Activated effector memory CD4-positive, alpha-beta T cell treated with Interleukin-2 at 50 U/mL for 16 hours (primary cell): ENCODE measurements at places on chromosomes 6 and 20.

DNA sequence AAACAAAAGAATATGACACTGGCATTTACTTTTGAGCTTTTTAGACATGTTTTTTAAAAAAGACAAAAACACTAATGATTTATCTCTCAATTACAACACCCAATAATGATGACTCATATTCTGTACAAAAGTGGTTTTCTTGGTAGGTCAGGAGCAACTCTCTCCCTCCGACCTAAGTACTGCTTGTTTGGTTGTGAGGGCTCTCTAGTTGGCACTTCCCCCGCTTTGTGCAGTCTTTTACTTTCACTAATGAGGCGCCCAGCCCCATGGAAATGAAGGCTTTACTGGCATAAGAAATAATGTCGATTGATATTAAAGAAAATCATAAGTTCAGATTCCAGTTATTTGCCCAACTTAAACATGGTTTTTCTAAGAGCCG lies 1.3 kb downstream of the KPNA5 start:
- no peak for DNase-seq

GRCh38 chr6:57207872-57208271 lies 14.2 kb downstream of the RAB23 start:
- no peak for DNase-seq

GRCh38 chr6:34926655-34927054 lies 37.6 kb downstream of the ANKS1A start:
- no peak for DNase-seq

- DNase-seq = no peak
Observed at GRCh38 chr6:52887910-52888524, 21.5 kb downstream of the GSTA3 start.

DNA sequence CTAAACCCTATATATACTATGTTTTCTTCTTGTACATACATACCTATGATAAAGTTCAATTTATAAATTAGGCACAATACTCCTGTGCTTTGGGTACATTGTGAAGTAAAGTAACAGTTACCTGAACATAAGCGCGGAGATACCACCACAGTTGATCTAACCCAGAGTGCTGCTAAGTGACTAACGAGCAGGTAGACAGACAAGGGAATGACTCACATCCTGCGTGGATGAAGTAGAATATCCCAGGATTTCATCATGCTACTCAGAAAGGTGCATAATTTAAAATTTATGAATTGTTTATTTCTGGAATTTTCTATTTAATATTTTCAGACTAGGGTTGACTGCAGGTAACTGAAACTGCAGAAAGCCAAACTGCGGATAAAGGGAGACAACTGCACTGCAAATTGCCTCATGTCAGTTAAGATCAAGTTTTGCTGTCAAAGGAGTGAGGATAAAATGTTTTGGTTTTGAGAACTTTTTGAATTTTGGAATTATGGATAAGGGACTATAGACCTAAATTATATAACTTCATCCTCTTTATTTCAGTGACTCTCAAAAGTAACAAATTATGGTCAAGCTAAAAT lies 14.4 kb downstream of the MKKS start:
- no peak for DNase-seq

- no peak for DNase-seq
Observed at GRCh38 chr6:137092018-137092417, 47.3 kb upstream of the IL20RA start.

GRCh38 chr6:69294407-69294806 lies 502.4 kb downstream of the LMBRD1 start:
- no peak for DNase-seq

DNA sequence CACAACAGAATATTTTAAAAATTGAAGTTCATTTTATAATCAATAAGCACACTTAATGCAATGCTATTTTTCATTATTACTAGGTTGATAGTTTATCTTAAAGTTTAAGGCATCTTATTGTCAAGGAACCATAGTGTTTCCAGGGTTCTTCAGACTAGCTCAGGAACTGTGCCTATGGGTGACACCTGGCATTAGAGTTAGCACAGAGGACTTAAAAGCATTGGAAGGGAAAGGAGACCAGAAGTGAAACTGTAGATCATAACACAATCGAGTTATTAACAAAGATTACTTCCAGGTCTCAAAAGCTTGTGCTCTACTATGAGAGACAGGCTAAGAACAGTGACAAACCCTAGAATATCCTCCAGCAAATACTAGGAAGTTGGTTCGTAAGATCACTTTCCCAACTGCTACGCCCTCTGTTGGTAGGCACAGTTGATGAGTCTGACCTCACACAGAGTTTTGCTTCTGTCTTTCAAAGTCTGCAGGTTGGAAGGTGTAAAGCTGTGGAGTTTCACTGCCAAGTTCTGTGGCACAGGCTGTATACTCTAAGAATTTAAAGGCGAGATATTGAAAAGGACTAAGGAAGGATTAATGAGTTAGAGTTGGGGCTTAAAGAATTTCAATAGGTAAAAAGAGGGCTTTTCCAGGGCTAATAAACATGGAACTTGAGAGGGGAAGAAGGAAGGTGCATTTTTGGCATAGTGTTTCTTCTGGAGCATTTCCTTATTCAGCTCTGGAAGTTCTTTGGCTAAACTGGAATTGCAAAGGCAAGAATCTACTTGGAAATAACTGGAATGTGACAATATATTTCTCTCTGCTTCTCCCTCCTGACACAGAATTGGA lies 531.3 kb upstream of the JAG1 start:
- no peak for DNase-seq

- DNase-seq = no peak
Observed at GRCh38 chr6:139882977-139883728, 508.7 kb upstream of the CITED2 start.

- no peak for DNase-seq
Observed at GRCh38 chr20:59845472-59845871, 88.0 kb downstream of the SYCP2 start.

DNA sequence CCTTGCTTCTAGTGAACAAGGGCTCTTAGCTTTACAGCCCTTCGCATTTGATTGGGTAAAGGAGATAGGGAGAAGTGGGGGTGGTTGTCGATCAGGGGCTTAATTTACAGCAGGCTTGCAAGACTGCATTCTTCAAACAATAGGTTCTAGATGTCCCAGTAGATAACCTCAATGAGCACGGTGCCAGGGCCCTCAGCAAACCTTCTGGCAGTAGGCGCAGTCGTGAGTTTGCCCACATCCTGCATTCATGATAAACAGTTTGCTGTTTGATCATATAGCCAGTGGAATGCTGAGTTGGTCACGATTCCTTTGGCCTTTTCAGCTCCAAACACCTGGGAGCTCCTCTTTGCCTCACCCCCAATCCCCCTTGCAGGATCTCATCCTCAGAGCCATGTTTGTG lies 27.5 kb downstream of the SUN5 start:
- DNase-seq = no peak

DNA sequence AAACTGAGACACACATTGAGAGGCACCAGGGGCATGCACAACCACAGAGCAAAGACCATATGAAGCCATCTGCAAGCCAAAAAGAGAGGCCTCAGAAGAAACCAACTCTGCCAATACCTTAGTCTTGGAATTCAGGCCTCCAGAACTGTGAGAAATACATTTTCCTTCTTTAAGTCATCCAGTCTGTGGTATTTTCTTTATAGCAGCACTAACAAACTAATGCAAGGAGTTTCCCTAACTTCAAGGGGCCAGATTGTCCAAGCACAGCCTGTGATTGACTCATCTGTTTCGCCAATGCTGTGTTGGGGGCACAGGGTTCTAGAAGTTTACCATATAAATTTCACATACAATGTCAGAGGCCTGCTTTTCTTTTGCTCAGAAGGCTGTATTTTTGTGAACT lies 364.6 kb downstream of the GJA1 start:
- DNase-seq = no peak

DNA sequence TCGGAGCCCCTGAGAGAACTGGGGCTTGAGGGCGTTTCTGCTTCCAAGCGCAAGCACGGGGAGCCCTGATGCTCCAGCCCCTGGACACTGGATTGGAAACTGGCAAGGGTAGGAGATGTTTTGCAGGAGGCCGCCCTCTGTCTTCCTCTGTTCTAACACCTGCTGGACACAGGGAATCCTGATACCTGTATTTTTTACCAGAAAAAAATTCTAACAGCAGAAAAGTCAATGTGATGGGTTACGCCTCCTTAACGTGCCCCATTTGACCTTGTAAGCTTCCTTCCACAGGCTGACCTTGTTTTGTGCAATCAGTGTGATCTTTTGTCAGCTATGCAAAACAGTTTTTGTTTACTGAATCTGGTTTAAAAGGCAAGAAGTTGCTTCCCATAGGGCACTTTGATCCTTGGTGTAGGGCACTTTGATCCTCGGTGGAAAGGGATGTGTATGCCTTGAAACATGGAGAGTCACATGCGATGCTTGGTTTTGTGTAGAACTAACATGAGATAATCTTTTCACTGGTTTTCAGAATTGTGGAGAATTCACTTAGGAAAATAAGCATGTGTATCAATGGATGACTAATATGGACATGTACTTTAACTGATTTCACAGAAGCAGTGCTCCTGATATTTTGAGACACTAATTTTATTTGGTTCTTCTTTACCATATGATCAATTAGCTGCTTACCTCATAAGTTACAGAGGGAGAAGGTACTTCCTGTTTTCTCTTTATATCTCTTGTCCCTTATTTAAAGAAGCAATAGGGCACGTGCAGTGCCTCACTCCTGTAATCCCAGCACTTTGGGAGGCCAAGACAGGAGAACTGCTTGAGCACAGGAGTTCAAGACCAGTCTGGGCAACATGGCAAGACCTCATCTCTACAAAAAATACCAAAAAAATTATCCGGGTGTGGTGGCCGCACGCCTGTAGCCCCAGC lies 59.9 kb upstream of the MAP3K4 start:
- DNase-seq = no peak

DNA sequence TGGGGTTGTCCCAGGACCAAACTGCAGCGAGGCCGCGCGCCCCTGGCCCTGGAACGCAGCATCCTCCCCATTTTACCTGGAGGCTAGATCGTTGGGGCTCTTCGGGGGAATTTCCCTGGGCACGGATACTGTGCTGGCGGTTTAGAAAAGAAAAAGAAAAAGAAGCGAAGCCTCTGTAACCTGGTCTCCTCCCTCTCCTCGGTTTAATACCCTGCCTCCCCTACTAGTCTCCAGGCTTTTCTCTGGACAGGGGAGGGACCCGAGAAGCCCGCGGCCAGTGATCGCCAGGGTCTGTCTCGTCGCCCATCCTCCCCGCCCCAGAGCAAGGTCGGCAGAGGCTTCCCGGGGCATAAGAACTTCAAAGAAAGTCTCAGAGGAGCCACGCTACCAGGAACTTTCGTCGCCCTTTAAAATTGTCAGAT lies 6.1 kb upstream of the LAMP5 start:
- no peak for DNase-seq

DNA sequence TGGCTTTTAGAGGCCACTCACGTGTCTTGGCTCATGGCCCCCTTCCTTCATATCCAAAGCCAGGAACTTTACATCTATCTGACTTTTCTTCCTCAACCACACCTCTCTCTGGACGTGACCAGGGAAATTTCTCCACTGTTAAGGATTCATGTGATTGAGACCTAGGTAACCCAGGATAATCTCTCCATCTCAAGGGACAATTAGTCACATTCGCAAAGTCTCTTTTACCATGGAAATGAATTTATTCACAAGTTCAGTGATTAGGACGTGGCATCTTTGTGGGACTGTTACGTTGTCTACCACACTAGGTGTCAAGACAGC lies 227.5 kb upstream of the RAB32 start:
- DNase-seq = no peak

DNA sequence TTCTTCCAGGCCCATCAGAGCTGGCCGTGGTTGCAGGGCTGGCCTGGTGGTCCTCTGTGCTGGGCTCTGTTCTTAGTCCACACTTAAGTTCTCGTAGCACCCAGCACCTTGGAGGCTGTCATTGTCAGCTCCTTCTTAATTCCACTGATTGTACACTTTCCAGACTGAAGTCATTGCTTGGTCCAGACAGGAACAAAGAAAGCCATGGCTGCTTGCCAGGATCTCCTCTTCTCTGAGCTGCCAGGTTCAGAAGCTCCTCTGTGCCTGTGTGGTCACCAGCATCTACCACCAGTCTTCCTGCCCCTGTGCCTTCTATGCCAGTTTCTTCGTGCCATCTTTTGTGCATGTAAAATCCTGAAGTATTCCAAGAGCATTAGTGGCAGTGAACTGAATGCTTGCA lies 39.5 kb upstream of the PCMTD2 start:
- DNase-seq = no peak

DNA sequence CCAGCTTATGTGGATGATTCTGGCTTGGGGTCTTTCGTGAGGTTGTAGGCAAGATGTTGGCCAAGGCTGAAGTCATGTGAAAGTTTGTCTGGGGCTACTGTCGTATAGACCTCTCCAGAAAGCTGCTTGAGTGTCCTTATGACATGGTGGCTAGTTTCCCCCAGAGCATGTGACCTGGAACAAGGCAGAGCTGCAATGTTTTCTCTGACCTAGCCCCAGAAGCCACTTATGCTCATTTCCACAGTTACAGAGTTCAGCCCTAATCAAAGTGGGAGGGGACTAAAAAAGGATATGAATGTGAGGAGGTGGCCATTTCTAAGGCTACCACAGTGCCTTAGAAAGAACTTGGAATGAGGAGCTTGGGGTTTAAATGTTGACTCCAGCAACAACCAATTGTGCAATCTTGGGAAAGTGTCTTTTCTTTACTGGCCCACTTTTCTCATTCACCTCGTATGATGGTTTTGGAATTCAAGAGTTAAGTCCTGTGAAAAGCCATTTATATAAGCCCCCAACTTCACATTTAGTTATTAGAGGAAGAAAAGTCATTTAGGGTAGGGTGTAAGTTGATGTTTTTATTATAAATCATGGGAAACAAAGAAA lies 5.9 kb upstream of the ASXL1 start:
- no peak for DNase-seq

DNA sequence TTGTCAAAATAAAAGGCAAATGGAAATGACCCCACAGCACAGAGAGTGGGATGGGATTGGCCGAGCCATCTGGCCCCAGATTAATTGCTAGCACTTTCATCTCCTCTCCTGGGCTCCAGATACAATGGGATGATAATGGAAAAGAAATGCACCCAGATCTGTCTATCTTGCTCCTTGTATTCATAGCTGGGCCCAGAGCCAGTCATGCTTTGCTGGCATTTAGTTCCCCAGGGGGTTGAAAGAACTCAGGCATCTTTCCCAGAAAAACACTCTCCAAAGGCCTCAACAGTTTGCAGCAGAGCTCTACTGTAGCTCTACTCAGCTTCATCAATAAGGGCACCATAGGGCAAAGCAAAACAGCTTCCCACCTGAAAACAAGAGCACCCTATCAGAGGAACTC lies 116.0 kb upstream of the FOXA2 start:
- DNase-seq = no peak

GRCh38 chr20:46307999-46308257 lies 370 bp downstream of the CDH22 start:
- DNase-seq = no peak
